ENCODE measurements at places on chromosomes 12 and 14. TPM values are rescaled to one million over a fixed set of nuclear protein-coding genes. Genes with fewer than 3 reads are reported as not detected.

SLC35F4 gene
- total RNA-seq: not detected

SOAT2 gene
- total RNA-seq: 0.81 TPM

GLIPR1 gene
- total RNA-seq: 103 TPM

GRCh38 chr14:94050231-94050880, 24.2 kb downstream of the OTUB2 start:
- H3K27me3 ChIP-seq: no peaks in the 10 kb centered on the region
- H3K36me3 ChIP-seq: peaks cover 84% of the 10 kb centered on the region
- H3K4me1 ChIP-seq: no peaks in the 10 kb centered on the region
- no peak overlapping the region for H3K4me3 ChIP-seq
- no peak overlapping the region for H3K27ac ChIP-seq
- no peak for DNase-seq

GRCh38 chr14:34997762-34998161, 15.0 kb downstream of the SRP54 start:
- no peak overlapping the region for H3K4me3 ChIP-seq
- DNase-seq: no peak
- H3K36me3 ChIP-seq: peaks cover 7% of the 10 kb centered on the region
- peaks cover 4% of the 10 kb centered on the region for H3K4me1 ChIP-seq

DNA sequence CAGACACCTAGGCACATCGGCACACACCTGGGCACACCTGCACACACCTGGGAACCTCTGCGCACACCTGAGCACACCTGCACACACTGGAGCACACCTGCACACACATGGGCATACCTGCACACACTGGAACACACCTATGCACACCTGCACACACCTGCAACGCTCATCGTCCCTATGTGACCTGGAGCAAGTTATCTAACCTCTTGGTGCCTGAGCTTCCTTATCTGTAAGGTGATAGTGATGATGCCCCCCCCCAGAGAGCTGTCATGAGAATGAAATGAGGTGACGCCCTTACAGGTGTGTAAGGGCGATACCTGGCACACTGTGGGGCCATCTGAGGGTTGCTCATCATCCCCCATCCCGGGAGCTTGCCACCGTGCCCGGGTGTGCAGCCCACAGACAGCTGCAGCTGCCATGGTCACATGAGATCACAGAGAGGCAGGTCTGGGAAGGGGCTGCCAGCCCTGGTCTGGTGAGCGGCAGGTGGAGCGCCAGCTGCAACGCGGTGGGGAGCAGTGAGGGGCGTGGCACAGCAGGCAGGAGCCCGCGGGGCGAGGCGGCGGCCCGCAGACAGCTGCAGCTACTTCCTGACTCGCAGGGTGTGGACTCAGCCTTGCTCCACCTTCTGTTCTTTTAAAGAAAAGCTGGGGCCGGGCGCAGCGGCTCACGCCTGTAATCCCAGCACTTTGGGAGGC, 59.9 kb upstream of the FBRSL1 start:
- no peaks in the 10 kb centered on the region for H3K4me1 ChIP-seq
- H3K36me3 ChIP-seq: no peaks in the 10 kb centered on the region
- H3K27ac ChIP-seq: no peak overlapping the region
- no peaks in the 10 kb centered on the region for H3K27me3 ChIP-seq
- DNase-seq: no peak

CATSPERB gene
- total RNA-seq: 35.1 TPM

AVPR1A gene
- 4.3 TPM for total RNA-seq

MRPL42 gene
- total RNA-seq: 71.2 TPM

DNA sequence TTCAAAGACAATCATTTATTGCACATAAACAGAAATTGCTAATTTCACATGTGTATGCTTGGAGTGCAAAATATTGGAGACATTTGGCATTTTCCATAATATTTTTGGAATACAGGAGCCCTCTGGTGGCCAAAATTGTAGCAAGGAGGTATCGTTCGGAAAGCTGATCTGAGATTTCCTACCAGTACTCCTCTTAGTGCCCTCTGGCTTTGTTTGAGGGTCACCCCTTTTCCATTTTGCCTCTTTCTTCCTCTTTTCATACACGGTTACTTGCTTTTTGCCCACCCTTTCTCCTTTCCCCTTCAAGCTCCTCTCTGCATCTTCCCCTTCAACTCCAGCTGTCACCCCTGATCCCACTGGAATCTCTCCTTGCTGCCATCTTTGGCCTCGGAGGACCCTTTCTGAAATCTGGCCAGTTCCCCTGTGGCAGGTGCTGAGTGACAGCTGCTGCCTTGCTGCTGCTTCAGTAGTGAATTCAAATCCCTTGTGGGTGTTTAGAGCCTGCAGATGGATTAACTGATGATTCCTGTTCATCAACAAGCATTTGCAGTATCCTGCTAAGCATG, 164.6 kb upstream of the PARP11 start:
- H3K4me3 ChIP-seq: no peak overlapping the region
- no peaks in the 10 kb centered on the region for H3K36me3 ChIP-seq
- H3K27me3 ChIP-seq: no peaks in the 10 kb centered on the region
- H3K4me1 ChIP-seq: no peaks in the 10 kb centered on the region
- DNase-seq: no peak

DNA sequence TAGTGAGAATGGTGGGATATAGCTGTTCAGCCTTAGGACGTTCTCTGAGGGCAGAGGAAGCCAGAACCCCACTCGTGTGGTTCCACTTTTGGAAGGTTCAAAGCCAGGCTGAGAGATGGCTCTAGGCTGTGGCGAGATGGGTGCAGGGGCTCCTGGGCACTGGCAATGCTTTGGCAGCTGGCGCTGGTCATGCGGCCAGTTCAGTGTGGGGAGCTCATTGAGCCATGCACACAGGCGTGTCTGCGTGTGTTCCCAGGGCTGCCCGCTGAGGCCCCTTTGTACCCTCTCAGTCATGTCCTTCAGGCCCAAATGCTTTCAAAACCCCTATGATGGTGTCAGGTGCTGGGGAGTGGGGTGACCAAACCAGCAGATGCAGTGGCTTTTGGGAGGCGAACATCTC, 1.7 kb downstream of the TEX22 start:
- H3K36me3 ChIP-seq: peaks cover under 1% of the 10 kb centered on the region
- peaks cover 16% of the 10 kb centered on the region for H3K4me1 ChIP-seq
- H3K27me3 ChIP-seq: no peaks in the 10 kb centered on the region
- no peak overlapping the region for H3K27ac ChIP-seq

PEX5 gene
- total RNA-seq: 42.2 TPM

DBX2 gene
- not detected for total RNA-seq

DNA sequence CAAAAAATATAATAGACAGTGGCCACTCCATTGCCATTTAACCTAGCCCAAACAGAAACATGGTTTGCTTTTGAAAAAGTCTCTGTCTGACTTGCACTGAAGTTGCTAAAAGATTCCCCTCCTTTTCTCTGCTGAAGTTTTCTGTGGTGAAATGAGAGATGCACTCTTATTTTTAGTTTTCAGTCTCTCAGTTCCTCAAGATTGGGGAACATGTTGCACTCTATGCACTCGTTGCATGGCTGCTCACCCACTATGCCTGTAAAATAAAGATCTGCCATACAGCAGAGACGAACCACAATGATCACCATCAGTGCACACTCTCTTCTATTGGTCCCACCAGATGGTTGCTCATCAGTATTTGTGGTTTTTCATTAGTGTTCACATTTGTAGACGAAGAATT, 13.1 kb upstream of the DAAM1 start:
- H3K4me1 ChIP-seq: peaks cover 21% of the 10 kb centered on the region
- no peak overlapping the region for H3K27ac ChIP-seq

KRT3 gene
- total RNA-seq: not detected

- H3K36me3 ChIP-seq: peaks cover 3% of the 10 kb centered on the region
- DNase-seq: no peak
- H3K4me3 ChIP-seq: no peak overlapping the region
- no peaks in the 10 kb centered on the region for H3K27me3 ChIP-seq
- H3K4me1 ChIP-seq: peaks cover 49% of the 10 kb centered on the region
- no peak overlapping the region for H3K27ac ChIP-seq
These were observed 128.9 kb downstream of the NCOR2 start for GRCh38 chr12:124438437-124439056.

DNA sequence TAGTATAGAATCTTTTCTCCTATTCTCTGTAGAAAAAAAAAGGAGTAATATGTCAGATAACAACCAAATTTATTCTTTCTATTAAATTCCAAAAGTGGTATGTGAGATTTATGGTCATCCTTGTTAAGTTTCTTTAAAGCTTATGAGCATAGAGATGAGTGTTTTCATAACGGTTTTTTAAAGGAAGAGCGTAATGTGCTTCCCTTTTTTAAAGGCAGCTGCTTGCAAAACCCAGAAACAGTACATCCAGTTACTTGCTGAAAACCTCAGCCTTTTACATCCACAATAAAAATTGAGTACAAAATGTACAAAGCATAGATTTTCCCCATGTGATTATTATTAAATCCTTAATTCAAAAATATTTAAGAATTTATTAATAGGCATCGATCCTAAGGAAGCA, 53.6 kb upstream of the CD163 start:
- H3K4me3 ChIP-seq: no peak overlapping the region
- H3K36me3 ChIP-seq: no peaks in the 10 kb centered on the region
- no peaks in the 10 kb centered on the region for H3K27me3 ChIP-seq
- DNase-seq: no peak

IAPP gene
- total RNA-seq: not detected

SIX4 gene
- total RNA-seq: 14.0 TPM

DNA sequence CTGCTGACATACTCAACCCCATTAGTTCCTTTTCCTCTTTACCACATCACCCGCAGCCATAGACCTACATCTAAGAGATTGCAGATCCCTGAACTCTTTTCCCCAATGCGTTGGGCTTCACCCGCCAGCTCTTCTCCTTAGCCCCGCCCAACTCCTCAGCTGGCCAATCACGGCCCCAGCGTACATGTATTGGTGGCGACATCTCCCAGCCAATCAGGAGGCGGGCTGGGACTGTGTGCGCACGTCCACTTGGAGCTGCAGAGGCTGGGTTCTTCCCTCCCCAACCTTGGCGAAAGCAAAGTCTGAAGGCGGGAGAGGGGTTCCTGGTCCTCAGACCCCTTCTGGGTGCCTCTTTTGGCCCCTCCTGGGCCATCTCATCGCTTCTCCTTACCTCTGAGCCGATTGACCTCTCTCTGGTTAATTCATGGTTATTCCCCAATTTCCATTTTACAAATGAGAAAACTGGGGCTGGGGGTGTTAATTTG, 11.0 kb downstream of the PDE1B start:
- peak overlapping the region; percentile 95 for H3K27ac ChIP-seq
- DNase-seq: peak; percentile 96
- no peaks in the 10 kb centered on the region for H3K27me3 ChIP-seq
- H3K4me3 ChIP-seq: peak overlapping the region; percentile 82
- no peaks in the 10 kb centered on the region for H3K36me3 ChIP-seq
- H3K4me1 ChIP-seq: peaks cover 27% of the 10 kb centered on the region

KIF21A gene
- total RNA-seq: 21.9 TPM

GRCh38 chr14:63960926-63961567, 108.2 kb downstream of the SYNE2 start:
- DNase-seq: no peak
- no peaks in the 10 kb centered on the region for H3K4me1 ChIP-seq
- H3K27me3 ChIP-seq: no peaks in the 10 kb centered on the region
- no peak overlapping the region for H3K4me3 ChIP-seq
- H3K27ac ChIP-seq: no peak overlapping the region
- H3K36me3 ChIP-seq: no peaks in the 10 kb centered on the region

NKX2-1 gene
- total RNA-seq: not detected

ESR2 gene
- total RNA-seq: 0.71 TPM

GRCh38 chr14:24347134-24347533, 7.3 kb upstream of the RIPK3 start:
- H3K27ac ChIP-seq: no peak overlapping the region
- H3K4me3 ChIP-seq: no peak overlapping the region
- no peaks in the 10 kb centered on the region for H3K4me1 ChIP-seq
- no peaks in the 10 kb centered on the region for H3K36me3 ChIP-seq
- DNase-seq: no peak
- no peaks in the 10 kb centered on the region for H3K27me3 ChIP-seq

DNA sequence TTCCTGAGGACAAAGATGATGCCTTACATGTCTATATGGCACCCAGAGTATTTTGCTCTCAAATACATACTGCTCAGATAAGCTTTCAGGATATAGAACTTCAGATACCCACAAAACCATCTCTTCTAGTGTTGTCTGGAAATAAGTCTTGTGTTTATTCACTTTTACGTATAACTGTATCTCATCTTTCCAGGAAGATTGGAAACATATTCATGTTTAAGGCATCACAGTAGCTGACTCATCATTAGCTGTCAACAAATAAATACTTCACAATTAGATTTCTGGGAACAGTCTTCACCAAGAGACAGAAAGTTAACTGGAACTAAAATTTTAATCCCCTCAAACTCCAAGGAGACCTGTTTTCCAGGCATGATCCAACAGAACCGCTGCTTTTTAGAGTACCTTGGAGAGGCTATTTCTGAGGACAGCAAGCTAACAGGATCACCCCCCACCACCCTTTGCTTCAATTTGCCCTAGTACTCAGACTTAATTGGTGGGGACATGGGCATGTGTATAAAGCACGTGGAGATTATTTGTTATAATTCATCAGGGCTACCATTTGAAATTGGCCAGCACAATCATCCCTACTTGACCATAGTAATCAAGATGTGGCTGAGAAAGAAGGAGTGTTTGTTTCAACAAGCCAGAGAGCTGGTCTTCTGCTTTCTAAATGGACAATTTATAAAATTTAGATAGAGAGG, 129.3 kb upstream of the HIF1A start:
- peaks cover 17% of the 10 kb centered on the region for H3K4me1 ChIP-seq
- no peak overlapping the region for H3K4me3 ChIP-seq
- H3K36me3 ChIP-seq: no peaks in the 10 kb centered on the region
- no peak overlapping the region for H3K27ac ChIP-seq
- no peaks in the 10 kb centered on the region for H3K27me3 ChIP-seq

- H3K4me1 ChIP-seq: no peaks in the 10 kb centered on the region
- H3K27me3 ChIP-seq: no peaks in the 10 kb centered on the region
These were observed 1546.9 kb upstream of the TMEM132C start for GRCh38 chr12:126719912-126720705.

DNA sequence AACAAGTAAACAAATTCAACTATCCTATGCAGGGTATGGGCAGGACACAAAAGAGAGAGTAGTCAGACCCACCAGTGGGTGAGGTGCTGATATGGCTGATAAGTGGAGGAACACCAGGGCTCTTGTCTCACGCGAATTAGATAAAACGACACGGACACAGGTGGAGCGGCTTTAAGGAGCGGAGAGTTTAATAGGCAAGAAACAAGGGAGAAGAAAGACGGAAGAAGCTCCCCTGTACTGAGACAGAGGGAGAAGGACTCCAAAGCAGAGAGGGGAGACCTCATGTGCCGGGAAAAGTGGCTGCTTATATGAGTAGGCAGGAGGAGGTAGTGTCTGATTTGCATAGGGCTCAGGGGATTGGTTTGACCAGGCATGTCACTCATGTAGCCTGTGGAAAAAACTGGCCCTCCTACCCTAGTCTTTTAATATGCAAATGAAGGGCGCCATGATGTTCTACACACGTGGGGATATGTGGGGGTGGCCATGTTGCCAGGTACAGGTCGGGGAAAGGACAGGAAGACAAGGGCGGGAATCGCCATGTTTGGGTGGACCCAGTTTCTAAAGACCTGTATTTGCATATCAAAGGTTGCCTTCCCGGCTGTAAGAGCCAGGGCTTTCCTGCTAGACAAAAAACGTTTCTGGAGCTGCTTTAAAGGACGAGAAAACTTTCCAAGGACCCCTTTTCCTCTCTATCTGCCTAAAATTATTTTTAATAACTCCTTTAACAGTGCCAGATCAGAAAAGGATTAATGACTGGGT, 28.8 kb downstream of the RPGRIP1 start:
- no peak overlapping the region for H3K27ac ChIP-seq
- H3K36me3 ChIP-seq: no peaks in the 10 kb centered on the region
- H3K27me3 ChIP-seq: no peaks in the 10 kb centered on the region
- DNase-seq: no peak
- no peaks in the 10 kb centered on the region for H3K4me1 ChIP-seq
- H3K4me3 ChIP-seq: peak overlapping the region; percentile 52

GRCh38 chr12:6688543-6688998, 604 bp downstream of the ZNF384 start:
- peaks cover 3% of the 10 kb centered on the region for H3K36me3 ChIP-seq
- peak overlapping the region; percentile 99 for H3K27ac ChIP-seq
- DNase-seq: no peak
- H3K27me3 ChIP-seq: no peaks in the 10 kb centered on the region
- H3K4me3 ChIP-seq: peak overlapping the region; percentile 95
